HTR-8/SVneo (cell line): ENCODE measurements at places on chromosomes 3 and 15.

GRCh38 chr15:67161881-67162280 lies 92.6 kb downstream of the AAGAB start:
- no peak for DNase-seq

GRCh38 chr3:124860599-124860998 lies 26.6 kb downstream of the ITGB5 start:
- DNase-seq: peak; percentile 86

GRCh38 chr3:123439806-123440580 lies 8.9 kb downstream of the ADCY5 start:
- no peak for DNase-seq

GRCh38 chr3:29291982-29292363 lies 11.1 kb downstream of the RBMS3 start:
- DNase-seq: no peak

- no peak for DNase-seq
These were observed 57.1 kb upstream of the GK5 start for GRCh38 chr3:142282503-142282902.

GRCh38 chr15:78006567-78007205 lies 70.8 kb downstream of the TBC1D2B start:
- no peak for DNase-seq
